ENCODE measurements at places on chromosomes 1 and 21.
A peak's percentile ranks its signal among the peaks of the same experiment; 100 is the strongest.

DNA sequence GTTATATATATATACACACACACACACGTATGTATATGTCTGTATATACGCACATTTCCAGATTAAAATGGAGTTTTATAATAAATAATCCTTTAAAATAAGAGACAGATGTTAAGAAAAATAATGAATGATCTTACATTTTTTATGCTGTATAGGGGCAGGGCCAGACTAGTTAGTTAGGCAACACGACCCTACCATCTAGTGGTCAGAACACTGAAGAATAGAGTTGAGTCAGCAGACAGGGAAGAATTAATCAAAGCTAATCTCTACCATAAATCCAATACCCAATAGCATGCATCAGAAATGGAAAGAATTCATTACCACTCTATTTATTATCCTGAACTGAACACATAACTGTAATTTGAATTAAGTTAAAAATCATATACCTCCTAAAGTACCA is 156.7 kb downstream of the BRINP3 start:
- H3K27ac ChIP-seq, result no peak overlapping the region
- H3K36me3 ChIP-seq, result no peaks in the 10 kb centered on the region
- no peak for DNase-seq
- no peaks in the 10 kb centered on the region for H3K27me3 ChIP-seq

DNA sequence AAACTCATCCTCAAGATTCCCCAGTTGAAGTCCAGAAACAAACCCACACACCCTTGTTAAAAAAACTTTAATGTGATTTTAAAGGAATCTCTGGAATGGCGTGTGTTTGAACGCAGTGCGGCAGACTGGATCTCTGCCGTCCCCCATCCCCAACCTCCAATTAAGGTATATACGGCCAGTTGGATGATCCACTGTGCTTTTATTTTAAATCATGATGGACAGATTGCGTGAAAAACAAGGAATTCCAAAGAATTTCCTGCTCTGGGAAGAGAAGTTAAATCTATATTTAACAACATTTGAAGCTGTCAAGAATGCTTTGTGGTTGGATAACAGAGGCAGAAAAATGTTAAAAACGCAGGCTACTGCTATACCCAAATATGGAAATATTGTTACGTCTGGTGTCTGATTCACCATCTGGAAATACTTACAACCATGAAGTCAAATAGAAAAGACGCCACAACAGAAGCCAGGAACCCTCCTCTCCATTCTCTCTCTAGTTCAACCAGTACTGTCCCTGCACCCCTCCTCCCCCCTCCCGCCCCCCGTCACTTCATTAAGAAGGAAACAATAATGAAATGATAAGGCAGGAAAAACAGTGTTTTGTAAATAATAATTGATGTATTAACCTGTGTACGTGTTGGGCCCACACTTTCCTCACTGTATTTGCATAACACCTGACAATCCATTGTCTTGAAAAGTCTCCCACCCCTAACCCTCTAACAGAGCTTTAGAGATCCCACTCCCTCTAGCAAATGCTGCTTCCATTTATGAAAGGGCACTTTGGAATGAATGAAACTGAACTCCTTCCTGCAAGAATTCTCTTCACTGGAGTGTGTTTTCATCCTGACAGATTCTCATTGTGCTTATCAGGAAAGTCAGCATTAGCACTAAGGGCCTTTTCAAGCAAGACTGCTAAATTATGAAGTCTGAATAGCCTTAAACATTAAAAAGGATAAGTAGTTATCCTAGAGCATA is 2.0 kb upstream of the CCN1 start:
- no peak overlapping the region for H3K27ac ChIP-seq
- H3K4me3 ChIP-seq, result no peak overlapping the region
- no peak for DNase-seq
- H3K4me1 ChIP-seq, result peaks cover 29% of the 10 kb centered on the region
- no peaks in the 10 kb centered on the region for H3K36me3 ChIP-seq
- peaks cover 73% of the 10 kb centered on the region for H3K27me3 ChIP-seq

- no peaks in the 10 kb centered on the region for H3K36me3 ChIP-seq
- H3K4me1 ChIP-seq, result no peaks in the 10 kb centered on the region
- no peak for DNase-seq
- H3K4me3 ChIP-seq, result no peak overlapping the region
Observed at GRCh38 chr1:173342736-173343135, 134.4 kb upstream of the PRDX6 start.

GRCh38 chr1:113874012-113874879 is 2.7 kb upstream of the PTPN22 start:
- DNase-seq, result peak; percentile 70
- peaks cover 54% of the 10 kb centered on the region for H3K4me1 ChIP-seq
- peaks cover 2% of the 10 kb centered on the region for H3K27me3 ChIP-seq
- peak overlapping the region; percentile 59 for H3K4me3 ChIP-seq
- H3K27ac ChIP-seq, result peak overlapping the region; percentile 87

- H3K4me3 ChIP-seq, result no peak overlapping the region
- no peaks in the 10 kb centered on the region for H3K36me3 ChIP-seq
- no peak for DNase-seq
- peaks cover 7% of the 10 kb centered on the region for H3K4me1 ChIP-seq
- no peak overlapping the region for H3K27ac ChIP-seq
Observed at GRCh38 chr1:54177726-54178125, 22.1 kb downstream of the CYB5RL start.

DNA sequence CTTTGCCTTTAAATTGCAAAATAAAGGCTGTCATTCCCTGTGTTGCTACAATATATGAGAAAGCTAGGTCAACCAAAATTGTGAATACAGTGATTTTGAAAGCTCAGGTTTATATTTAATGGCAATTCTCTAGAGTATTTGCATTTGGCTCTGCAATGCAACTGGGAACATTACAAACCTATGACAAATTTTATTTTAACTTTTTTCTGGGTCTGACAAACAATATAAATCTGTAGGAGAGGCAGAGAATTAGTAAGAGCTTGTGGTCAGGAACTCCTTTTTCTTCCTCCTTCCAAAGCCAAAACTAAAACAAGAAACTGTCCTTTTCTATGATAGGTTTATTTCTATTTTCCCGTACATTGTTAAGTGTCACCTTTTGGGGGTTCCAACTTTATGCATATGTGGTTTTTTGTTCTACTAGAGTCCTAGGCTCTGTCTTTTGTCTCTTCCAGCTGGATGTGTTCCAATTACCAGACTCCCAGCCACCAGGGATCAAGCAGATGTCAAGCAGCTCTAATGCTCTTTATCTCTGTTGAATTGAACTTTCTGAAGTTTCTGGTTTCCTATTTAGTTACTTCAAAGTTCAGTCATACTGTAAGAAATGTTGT is 106.9 kb downstream of the ASH1L start:
- no peak for DNase-seq
- H3K27me3 ChIP-seq, result no peaks in the 10 kb centered on the region
- H3K27ac ChIP-seq, result peak overlapping the region; percentile 45
- peaks cover 30% of the 10 kb centered on the region for H3K36me3 ChIP-seq

Data from activated CD4-positive, alpha-beta T cell treated with anti-CD3 and anti-CD28 coated beads, Interleukin-2, amount 10 ng/mL, durations not matched to agents 24 days and 14 days (primary cell).